ENCODE measurements at places on chromosomes 3 and 15.

DNA sequence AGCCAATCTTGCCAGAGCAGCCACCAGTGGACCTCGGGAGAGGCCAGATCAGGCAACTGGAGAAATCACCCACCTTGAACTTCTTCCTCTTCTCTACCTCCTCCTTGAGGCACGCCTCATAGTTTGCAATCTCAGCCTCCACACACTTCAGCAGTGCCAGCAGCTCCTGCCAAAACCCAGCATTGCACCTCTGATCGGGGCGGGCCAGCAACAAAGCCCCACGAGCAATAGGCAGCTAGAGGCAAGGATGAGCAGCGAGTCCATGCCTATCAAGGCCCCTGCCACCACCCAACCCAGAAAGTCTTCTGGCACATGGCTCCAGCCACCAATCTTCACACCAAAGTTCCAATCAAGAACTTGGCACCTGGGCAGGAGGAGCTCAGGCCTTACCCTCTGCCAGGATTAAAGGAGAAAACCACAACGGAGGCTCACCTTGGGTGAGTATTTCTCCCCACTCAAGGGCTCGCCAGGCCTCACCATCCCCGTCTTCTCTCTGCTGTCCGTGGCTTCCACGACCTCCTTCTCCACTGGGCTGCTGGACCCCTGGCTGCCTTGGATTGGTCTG is 42.1 kb downstream of the SEMA3G start:
- no peak for DNase-seq

- DNase-seq, result no peak
These were observed 171.8 kb upstream of the ROPN1 start for GRCh38 chr3:124163689-124164088.

- DNase-seq, result no peak
These were observed 969 bp upstream of the BSN start for GRCh38 chr3:49553324-49553691.

- no peak for DNase-seq
These were observed 33.1 kb upstream of the ALDH1L1 start for GRCh38 chr3:126213379-126214028.

DNA sequence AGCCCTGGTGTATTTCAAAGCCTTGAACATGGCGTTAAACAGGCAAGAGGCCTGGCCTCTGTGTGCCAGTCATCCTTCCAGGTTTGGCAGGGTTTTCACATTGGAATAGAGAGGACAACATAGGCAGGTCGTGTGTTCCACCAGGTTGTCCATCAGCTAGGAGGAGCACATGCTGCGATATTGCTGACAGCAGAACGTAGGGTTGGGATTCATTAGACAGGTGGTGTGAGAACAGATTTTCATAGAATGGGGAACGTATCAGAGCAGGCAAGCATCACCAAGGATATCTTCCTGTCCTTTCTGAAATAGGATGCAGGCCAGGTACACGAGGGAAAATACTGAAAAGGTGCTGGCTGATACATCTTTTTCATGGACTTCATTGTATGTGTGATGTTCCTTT is 26.4 kb downstream of the MINAR1 start:
- no peak for DNase-seq

DNA sequence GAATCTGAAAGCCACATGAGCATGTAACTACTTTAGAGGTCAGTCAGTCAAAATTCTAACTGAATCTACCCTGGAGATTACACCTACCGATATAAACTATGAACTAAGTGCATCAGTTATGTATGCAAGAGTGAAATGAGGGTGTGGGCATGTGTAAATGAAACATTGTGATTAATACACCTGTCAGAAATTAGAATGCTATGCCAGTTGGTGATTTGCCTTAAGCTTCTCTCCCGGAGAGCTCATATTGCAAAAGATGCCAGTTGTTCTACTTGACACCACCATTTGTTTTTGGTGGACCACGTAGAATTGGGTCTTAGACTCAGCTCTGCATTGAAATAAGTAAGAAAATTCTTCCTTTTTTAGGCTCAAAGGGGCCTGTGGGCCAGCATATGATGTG is 91.0 kb upstream of the KBTBD8 start:
- no peak for DNase-seq

GRCh38 chr3:73658227-73658626 is 33.5 kb upstream of the PDZRN3 start:
- no peak for DNase-seq

GRCh38 chr15:22866079-22866478 is 27.6 kb downstream of the NIPA2 start:
- DNase-seq, result no peak

- DNase-seq, result no peak
These were observed 12.0 kb downstream of the EXOSC7 start for GRCh38 chr3:44988073-44988472.

DNA sequence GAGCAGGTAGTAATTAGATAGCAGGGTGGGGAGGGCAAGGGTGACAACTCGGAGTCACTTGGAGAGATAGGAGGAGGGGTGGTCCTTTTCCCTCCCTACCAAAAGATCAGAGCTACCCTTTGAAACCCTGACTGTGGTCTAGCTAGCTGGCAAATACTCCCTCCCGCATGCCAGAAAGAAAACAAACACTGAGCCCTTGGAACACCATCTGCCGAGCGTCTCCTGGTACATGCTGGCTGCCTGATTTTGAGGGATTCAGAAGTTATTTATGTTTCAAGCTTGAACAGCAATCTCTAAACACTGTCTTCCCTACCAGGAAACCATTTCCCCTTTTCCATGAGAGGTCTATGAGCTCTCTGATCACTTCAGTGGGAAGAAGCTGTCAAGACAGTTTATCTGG is 291.6 kb upstream of the CFAP20DC start:
- DNase-seq, result no peak

DNA sequence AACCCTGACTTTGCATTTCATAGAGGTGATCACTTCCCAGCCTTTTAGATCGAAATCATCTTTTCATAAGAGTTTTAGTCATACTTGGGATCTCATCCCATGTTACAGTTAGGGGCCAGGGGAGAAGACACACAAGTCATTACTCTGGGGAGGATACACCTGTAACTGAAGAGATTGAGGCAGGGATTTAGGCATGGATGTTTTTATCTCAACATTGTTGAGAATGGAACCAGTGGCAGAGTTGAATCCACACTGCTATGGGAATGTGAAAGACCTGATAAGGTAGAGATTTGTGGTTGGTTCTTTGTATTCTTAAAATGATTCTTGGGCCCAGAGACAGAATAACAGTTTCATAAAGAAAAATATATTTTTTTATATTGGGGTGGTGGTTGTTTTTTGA is 16.2 kb upstream of the CLEC3B start:
- no peak for DNase-seq

- DNase-seq, result no peak
These were observed 415.9 kb upstream of the KCNMB2 start for GRCh38 chr3:178120367-178120766.

- DNase-seq, result no peak
These were observed 276.4 kb downstream of the XXYLT1 start for GRCh38 chr3:194994551-194994981.

- DNase-seq, result no peak
These were observed 611 bp upstream of the FANCI start for GRCh38 chr15:89243046-89243690.

- DNase-seq, result no peak
These were observed 16.9 kb downstream of the RFTN1 start for GRCh38 chr3:16496408-16497222.

GRCh38 chr3:69085833-69086722 is 1.3 kb downstream of the ARL6IP5 start:
- DNase-seq, result peak; percentile 65

Data from activated T-helper 9 cell treated with anti-CD3 and anti-CD28 coated beads, Interleukin-2, amount 50 U/mL, for 16 hours (primary cell).